ENCODE measurements at places on chromosomes 4 and X.
A peak's percentile ranks its signal among the peaks of the same experiment; 100 is the strongest.

GRCh38 chrX:57918750-57919436, 8.6 kb upstream of the ZXDA start:
- DNase-seq = peak; percentile 74

GRCh38 chr4:112289407-112290253, 3.9 kb upstream of the TIFA start:
- DNase-seq = no peak

- DNase-seq = no peak
Observed at GRCh38 chr4:138092060-138092459, 150.1 kb downstream of the SLC7A11 start.

DNA sequence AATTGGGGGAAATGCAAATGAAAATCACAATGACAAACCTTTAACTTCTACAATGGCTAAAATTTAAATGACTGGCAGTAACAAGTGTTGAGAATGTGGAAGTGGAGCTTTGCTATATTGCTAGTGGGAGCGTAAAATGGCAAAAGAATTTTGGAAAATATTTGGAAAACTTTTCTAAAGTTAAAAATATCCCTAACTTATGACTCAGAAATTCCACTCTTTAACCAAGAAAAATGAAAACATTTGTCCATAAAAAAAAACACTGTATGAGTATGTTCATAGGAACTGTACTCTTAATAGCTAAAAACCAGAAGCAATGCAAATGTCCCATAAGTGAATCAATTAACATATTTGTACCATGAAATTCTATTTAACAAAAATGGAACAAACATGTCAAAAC, 3.6 kb downstream of the TBCK start:
- no peak for DNase-seq

GRCh38 chr4:7812231-7812857, 127.3 kb downstream of the AFAP1 start:
- no peak for DNase-seq

DNA sequence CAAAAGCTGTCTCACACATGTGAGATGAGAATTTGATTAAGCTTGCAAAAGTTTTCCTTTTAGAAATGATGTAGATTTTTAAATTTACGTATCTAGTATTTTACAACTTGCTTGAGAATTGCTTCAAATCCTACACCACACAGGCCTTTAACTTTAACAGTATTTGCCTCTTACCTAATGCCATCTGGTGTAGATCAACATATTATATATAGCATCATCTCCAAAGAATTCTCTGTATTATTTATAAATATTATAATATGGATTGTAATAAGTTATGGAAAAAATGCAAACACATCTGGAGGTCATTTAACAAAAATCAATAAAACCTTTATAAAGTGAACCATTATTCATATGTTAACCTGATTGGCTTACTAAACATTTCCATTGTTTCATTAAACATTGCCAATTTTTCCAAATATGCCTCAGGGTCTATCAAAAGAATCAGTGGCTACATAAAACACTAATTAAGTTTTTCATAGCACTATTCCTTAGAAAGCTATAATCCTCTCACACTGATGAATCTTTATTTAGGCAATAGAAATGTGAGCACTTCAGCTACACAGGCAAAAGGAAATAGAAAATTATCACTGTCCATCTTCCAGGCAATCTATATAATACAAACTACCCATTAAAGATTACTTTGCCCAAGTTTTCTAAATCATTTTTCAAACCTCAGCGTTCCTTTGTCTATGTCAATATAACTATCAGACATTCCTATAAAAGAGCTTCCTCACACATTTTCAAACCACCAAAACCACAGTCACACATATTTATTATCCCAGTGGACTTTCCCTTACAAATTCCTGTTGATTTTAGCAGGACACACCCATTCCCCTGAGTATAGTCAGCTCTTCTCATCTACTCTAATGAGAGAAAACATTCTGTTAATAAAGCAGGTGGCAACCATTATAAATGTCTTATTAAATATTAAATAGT, 83.5 kb upstream of the INTU start:
- DNase-seq = no peak

DNA sequence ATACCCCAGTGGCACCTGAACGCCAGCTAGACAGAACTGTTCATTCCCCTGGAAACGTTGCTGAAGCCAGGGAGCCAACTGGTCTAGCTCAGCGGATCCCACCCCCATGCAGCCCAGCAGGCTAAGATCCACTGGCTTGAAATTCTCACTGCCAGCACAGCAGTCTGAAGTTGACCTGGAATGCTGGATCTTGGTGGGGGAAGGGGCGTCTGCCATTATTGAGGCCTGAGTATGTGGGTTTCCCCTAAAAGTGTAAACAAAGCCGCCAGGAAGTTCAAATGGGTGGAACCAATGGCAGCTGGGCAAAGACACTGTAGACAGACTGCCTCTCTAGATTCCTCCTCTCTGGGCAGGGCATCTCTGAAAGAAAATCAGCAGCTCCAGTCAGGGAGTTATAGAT, 213.0 kb downstream of the NKX6-1 start:
- no peak for DNase-seq

DNA sequence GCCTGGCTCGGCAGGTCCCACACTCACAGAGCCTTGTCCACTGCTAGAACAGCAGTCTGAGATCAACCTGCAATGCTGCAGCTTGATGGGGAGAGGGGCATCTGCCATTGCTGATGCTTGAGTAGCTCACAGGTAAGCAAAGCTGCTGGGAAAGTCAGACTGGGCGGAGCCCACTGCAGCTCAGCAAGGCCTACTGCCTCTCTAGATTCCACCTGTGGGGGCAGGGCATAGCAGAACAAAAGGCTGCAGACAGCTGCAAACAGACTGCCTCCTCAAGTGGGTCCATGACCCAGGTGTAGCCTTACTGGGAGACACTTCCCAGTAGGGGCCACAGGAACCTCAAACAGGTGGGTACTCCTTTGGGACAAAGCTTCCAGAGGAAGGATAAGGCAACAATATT, 110.6 kb upstream of the ADAMTS3 start:
- DNase-seq = no peak

GRCh38 chrX:39492497-39493162, 605.1 kb downstream of the BCOR start:
- peak; percentile 82 for DNase-seq

DNA sequence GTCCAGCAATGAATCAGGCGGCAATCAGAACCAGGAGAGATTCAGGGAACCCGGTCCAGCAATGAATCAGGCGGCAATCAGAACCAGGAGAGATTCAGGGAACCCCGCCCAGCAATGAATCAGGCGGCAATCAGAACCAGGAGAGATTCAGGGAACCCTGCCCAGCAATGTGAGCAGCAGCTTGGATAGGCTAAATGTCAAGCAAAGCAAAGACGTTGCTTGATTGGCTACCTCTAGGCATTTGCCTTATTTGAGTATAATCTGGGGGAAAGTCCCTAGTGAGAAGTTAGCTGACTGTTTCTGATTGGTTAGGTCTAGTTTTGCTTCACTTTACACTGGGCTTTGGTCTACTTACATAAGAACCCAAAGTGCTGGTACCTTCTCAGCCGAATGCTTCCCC, 1212.2 kb upstream of the TENM3 start:
- no peak for DNase-seq

DNA sequence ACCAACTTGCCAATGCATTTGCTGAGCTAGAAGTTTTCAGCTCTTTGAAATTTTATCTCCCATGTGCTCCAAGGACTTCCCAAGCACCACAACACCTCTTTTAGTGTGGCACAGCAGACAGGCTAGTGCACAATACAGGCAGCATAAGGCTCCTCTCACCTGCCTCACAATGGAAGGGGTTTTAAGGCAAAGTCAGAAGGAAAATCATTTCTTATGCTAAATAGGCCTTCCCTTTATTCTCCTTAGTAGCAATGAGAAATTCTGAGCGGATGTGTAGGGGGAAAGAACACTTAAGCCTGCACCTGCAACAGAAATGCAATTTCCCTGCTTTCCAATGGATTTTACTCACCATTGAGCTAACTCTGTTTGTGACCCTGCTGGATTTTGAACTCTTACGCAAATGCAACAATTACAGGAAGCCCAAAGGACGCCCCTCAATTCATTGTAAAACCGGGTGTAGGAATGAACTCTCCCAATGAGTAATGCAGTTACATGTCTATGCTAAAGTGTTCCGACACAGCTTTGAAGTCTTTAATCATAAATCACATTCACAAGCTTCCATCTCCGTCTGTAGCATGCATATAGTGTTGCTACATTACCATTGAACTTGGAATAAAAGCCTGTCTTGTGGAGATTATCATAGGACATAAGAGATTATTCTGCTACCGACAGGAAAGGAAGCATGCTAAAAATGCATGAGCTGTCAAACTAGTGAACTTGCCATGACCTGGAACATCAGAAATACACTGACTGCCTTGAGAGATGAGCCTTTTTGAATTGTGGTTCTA, 1084.9 kb downstream of the RPA4 start:
- DNase-seq = no peak

DNA sequence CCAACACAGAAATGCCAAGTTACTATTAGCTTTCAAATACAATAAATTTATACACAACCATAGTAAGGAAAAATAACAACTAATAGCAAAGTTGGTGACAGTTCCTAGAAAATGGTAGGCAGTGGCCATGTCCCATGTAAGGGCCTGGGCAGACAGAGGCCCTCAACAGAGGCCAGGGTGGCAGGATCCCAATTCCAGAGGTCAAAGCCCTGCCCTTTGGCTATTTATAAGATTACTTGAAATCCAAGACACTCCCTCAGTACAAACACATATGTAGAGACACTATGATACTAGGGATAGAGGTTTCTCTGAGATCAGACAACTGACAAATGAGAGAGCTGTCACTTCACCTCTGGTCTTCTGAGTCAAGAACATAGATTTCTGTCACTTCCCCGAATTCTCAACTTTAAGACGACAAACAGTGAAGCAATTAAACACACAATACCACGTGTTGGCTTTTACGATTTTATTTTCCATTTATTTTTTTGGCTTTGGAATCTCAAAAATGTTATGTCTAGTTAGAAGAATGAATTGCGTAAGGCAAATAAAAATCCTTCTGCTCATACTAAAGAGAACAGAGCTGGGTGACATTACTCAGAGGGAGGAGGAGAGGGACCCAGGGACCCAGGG, 16.3 kb upstream of the MAOB start:
- no peak for DNase-seq

- no peak for DNase-seq
Observed at GRCh38 chrX:52933976-52934703, 24.2 kb downstream of the FAM156A start.

GRCh38 chr4:173990126-173990868, 293.2 kb downstream of the FBXO8 start:
- DNase-seq = peak; percentile 41

- DNase-seq = no peak
Observed at GRCh38 chr4:157521906-157522305, 301.4 kb downstream of the GRIA2 start.

GRCh38 chr4:41657561-41657960, 91.0 kb downstream of the PHOX2B start:
- DNase-seq = no peak

DNA sequence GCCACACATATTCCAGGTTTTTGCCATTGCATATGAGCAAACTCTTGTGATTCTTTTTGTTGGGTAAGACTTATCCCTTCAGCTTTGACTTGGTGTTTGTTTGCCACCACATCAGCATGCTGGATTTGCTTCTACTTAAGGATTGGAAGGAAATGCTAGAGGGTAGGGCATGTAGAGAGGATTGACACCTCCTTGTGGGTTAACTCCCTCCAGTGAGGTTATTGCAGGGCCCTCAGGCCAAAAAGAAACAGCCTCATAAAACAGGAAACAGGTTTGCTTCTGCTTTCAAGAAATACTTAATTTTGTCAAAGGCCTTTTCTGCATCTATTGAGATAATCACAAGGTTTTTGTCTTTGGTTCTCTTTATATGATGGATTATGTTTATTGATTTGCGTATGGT, 15.2 kb upstream of the INPP4B start:
- peak; percentile 53 for DNase-seq

DNA sequence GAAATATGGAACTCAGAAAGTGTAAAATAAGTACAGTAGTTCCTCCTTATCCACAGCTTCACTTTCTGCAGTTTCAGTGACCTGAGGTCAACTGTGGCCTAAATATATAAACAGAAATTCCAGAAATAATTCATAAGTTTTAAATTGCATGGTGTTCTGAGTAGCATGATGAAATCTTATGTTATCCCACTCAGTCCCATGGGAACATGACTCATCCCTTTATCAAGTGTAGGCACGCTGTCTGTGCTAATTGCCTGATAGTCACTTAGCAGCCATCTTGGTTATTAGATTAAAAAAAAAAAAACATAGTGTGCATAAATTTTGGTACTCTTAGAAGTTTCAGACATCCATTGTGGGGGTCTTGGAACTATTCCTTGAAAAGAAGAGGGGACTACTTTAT, 983.4 kb upstream of the ADGRL3 start:
- no peak for DNase-seq

DNA sequence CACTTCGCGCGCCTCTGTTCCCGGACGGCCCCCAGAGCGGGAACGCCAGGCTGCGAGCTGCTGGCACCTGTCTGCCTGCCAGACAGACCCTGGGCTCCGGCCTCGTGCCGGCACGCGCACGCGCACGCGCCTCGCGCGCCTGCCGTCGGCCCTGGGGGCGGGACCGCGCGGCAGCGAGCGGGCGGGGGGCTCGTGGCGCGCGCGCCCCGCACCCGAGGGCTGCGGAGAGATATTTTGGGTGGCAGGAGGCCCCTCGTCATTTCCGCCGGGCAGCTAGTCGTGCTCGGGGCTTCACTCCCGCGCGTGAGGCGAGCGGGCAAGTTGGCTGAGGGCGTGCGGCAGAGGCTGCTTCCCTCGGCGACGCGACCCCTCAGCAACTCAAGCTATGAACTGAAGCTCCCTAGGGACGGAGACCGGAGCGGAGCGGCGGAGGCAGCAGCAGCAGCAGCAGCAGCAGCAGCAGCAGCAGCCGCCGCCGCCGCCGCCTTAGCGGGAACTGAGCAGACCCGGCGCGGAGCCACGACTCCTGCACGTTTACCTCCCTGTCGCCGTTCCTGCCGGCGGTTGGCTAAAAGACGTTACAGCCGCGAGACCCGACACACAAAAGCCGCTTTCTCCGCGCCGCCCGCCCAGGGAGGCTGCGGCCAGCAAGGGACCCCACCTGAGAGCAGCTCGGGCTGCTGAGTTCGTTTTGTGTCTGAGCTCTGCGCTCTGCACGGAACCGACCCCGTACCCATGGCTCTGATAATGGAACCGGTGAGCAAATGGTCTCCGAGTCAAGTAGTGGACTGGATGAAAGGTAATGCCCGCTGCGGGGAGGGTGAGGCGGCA, at the start of gene CNKSR2:
Gene CNKSR2, plus strand, starts transcription at position 256 of the 831 bp plus-strand sequence. Its CDS starts 480 bp downstream, at position 736.
- peak; percentile 87 for DNase-seq

GRCh38 chr4:183636503-183636902, 22.5 kb downstream of the RWDD4 start:
- DNase-seq = no peak

DNA sequence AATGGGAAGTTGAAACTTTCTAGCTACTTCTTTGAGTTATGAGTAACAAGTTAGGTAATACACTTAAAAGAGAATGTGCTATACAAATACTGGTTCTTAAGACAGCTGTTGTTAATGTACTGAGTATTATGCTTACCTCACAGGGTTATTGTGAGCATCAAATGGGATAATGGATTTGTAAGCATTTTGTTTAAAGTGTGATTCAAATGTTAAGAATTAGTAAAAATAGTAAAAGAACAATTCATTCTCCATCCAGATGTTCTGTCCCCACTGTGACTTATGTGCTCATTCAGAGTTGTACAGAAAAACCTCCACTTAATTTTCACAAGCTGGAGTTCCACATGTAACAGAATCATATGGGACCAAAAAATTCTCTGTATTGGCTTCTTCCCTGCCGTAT, 63.6 kb downstream of the AR start:
- DNase-seq = no peak

GRCh38 chr4:5753366-5753765, 42.4 kb downstream of the EVC start:
- no peak for DNase-seq

All from KBM-7 (cell line).